SW480 (cell line): ENCODE measurements at places on chromosomes 11 and 22.

GRCh38 chr11:11370255-11370961 is 17.4 kb upstream of the CSNK2A3 start:
- DNase-seq, result no peak

GRCh38 chr22:39497429-39497828 is 4.7 kb upstream of the MIEF1 start:
- DNase-seq, result no peak

- no peak for DNase-seq
These were observed 29.3 kb downstream of the NAT10 start for GRCh38 chr11:34134765-34135164.

- DNase-seq, result no peak
These were observed 19.6 kb upstream of the PISD start for GRCh38 chr22:31681349-31682345.

- DNase-seq, result no peak
These were observed 91.8 kb upstream of the CD44 start for GRCh38 chr11:35047179-35047578.

- DNase-seq, result no peak
These were observed 29.6 kb downstream of the EHF start for GRCh38 chr11:34650528-34650927.

- no peak for DNase-seq
These were observed 115.0 kb downstream of the TMPRSS5 start for GRCh38 chr11:113591117-113591516.

- no peak for DNase-seq
These were observed 41.4 kb upstream of the PCF11 start for GRCh38 chr11:83115551-83115950.

DNA sequence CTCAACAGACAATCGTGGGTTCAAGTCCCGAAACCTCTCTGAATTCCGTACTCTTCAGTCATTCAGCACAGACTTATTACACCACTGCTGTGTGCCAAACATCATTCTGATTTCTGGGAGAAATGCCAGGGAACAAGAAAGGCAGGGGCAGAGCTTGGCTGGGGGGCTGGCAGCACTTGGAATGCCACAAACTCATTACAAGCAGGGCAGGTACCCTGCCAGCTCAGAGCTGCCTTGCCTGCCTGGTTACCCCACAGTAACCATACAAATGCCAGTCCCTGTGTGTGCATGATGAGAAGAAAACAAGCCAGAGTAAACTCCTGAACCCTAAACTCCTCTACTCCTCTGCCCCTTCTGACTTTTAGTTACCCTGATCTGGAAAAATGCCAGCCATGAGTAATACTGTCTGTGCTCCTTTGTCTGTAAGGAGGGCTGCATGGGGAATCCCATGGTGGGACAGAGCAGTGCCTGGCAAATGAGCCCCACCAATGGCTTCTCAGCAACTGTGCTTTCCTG is 6.9 kb upstream of the RAD9A start:
- no peak for DNase-seq

DNA sequence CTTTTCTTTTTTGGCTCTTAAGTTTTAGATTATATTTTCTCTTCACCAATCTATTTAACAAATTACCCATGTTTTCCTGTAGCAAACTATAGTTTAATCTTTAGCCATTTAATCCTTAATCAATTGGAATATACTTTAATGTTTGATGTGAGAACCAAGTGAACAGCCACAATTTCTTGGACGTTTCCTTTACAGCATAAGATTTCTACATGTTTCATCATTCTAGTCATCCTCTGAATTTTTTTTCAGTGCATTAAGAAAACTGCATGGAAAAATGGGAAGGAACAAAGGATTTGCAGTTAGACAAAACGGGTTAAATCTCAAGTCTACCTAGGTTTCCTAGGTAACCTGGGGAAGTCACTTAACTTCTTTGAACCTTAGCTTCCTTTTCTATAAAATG is 507.1 kb upstream of the CCDC90B start:
- DNase-seq, result no peak

- DNase-seq, result no peak
These were observed 64.8 kb downstream of the PHF21B start for GRCh38 chr22:44944883-44945601.
